ENCODE measurements at places on chromosomes 5 and 9.

DNA sequence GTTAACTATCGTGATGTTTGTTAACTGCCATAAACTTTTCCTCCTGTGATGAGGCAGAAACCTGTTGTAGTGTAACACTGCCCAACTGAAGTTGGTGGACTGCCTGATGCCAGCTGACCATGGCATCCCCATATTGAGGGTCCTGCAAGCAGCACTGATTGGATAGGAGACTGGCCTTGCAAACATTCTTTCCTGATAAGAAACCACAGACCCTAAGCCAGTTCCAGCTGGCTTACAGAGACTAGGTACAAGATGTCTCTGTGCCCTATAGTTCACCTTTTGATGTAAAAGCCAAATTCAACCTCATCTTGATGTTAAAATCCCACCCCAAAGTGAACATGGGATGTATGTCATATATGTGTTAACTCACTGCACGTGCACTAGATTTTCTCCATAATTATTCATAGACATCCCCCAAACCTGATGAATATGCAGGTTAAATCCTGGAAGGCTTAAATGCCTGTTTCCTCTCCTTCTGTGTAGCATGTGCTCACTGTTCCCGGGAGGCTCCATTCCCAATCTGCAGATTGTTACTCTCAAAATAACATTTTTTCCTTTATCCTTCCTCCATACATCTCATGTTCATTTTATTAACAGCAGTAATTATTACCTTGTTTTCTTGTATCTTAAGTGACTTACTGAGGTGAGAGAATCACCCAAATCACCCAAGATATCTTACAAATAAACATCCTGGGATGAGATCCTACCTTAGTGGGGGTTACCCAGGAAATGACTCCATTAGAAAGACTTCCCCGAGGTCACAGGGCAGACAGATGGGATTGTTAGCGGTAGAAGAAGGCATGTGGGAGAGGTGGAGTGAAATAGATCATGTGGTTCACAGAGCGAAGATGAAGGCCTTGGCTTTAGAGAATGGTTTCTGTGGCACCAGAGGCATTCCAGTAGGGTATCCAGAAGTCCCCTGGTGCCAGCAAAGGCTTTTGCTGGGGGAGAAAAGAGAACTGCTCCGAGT, 566.7 kb downstream of the CCDC171 start:
- no peak for DNase-seq

DNA sequence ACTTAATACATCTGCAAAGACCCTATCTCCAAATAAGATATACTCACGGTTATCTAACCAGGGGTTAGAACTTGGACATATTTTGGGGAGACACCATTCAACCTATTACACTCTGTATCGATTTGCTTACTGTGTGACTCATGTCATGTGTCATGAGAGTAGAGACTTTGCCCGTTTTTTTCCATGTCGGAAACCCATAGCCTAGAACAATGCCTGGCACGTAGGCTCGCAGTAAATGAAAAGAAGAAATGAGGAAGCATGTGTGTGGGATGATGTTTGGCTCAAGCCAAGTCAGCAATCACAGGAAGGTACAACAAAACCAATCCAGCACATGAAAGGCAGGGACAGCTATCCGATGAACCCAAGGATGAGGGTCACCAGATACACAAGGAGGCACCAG, 94.6 kb upstream of the DNAH5 start:
- no peak for DNase-seq

DNA sequence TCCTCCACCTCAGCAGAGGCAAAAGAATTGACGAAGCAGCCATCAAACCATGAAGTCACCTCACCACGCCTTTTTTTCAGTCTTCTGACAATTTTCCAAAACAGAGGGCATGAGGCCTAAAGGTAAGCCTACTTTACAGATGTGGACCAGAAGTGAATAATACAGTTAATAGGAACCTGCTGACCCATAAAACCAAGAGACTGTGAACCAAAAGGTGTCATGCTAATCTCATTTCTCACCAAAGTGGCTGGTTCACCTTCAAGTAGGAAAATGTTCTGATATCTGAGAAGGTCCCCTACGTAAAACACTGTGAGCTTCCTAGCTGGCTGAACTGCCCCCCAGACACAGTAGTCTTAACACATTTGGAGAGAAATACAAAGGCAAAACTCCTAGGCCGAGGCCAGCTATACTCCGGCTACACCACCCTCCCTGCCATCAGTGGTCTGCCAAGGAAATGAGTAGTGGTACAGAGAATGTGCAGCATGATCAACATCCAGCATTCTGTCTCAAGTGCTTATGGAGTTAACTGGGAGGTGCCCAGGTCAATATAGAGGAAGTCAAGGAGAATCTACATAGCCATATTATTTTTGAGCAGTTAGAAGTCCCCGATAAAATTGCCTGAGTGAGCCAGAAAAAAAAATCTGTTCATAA, 19.3 kb upstream of the F2RL2 start:
- DNase-seq = no peak

DNA sequence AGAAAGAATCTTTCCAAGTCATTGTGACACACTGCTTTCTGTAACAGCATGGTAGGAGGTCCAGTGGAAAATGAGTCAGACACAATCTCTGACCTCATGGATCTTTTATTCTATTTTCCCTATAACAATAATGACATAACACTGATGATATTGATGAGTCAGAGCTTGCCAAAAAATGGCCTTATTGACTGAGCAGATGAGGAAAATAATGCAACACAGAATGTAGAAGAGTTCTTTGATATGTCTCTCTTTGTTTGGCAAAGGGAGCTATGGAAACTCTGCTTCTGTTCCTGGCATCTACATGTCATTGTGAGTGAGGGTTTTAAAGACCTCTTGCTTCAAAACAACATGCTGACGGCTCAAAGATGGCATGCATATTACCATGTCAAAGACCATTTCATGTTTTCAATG, 443.1 kb upstream of the ZNF608 start:
- no peak for DNase-seq

GRCh38 chr9:10236161-10236560, 376.6 kb downstream of the PTPRD start:
- no peak for DNase-seq

DNA sequence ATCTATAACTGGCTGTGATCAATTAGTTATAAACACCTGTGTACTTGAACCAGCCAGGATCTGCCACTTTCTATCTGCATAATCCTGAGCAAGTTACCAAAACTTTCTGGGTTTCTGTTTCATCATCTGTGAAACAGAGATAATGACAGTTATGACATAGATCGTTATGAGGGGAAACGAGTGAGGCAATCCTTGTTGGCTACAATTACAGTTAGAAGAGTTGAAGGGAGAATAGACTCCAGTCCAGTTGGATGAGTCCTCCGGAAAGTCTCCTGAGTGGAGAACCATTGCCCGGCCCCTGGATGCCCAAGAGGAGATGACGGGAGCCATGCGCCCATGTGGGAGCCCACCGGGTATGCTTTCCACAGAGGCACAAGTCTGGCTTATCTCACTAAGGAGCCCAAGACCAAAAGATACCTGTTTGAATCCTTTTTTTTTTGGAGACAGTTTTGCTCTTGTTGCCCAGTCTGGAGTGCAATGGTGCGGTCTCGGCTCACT, 4.5 kb downstream of the PDE6A start:
- DNase-seq = no peak
